ENCODE measurements at places on chromosomes 11 and 22. TPM values are rescaled to one million over a fixed set of nuclear protein-coding genes. Genes with fewer than 3 reads are reported as not detected.

Gene ZBED4
- total RNA-seq = 14.0 TPM

Gene TSPAN32
- not detected for total RNA-seq

Gene MAPK8IP1
- total RNA-seq = 6.6 TPM

Gene MRPL48
- 46.6 TPM for total RNA-seq
